ENCODE measurements at places on chromosomes 11 and 22. TPM values are rescaled to one million over a fixed set of nuclear protein-coding genes. Genes with fewer than 3 reads are reported as not detected.

The HBD gene
- total RNA-seq: not detected

The OR6T1 gene
- total RNA-seq: not detected

The FOSL1 gene
- total RNA-seq: 0.27 TPM

The CD3E gene
- total RNA-seq: 0.70 TPM

The IFITM1 gene
- 125 TPM for total RNA-seq

- no peak for DNase-seq
Observed at GRCh38 chr11:113129261-113129992, 168.2 kb downstream of the NCAM1 start.

GRCh38 chr11:134785660-134786284 lies 373.7 kb upstream of the B3GAT1 start:
- DNase-seq: no peak

GRCh38 chr11:117814766-117815261 lies 9.7 kb downstream of the FXYD2 start:
- peak; percentile 81 for DNase-seq

DNA sequence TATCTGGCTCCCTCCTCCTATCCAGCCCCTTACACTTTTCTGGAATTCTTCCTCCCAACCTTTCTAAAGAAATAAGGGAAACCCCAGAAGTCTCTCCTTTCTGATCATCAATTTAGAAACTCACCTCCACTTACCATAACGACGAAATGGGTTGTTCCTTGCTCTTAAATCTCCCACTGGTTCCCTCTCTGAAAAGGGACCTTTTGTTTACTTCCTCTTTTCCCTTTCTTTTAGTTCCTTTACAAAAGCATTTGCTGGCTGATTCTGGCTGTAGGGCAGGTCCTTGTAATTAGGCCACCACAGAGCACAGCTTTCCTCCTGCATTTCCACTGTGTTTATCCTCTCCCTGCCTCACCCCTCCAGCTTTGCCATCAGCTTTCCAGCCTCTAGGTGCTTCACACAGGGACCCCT lies 12.0 kb downstream of the JAML start:
- DNase-seq: no peak

- DNase-seq: no peak
Observed at GRCh38 chr11:14520747-14521151, 563 bp upstream of the PSMA1 start.

DNA sequence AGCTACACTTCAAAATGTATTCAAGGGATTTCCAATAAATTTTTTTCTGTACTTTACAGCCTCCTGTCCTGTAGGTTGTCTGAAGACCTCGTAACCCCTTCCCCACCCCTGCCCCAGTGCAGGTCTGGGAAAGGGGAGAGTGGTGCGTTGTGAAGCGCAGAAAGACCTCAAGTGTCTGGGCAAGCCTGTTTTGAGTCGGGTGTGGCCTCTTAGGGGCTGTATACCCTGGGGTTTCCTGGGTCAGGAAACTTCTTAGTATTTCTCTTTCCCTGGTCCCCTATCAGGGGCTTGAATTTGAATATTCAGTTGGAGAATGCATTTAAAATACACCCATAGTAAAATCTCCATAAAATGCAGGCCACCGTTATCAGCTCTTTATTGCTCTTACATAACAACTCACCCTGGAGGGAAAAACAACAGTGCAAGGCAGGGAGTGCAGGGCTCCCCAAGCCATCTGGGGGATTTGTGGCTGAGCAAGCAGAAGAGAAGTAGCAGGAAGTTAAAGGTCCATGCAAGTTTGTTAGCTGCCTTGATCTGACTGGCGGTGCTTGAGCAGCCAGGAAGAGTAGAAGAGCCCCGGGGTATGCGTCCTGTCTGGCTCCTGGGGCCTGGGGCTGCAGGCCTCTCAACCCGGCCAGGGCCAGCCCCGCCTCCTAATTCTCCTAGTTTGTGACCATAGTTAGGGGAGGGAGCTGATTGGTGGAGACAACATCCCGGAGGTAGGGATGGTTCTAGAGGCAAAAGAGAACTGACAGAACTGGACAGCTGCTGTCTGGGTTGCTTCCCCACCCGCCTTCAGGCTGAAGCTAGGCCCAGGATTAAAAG lies 25.7 kb downstream of the ARHGAP1 start:
- DNase-seq: peak; percentile 77

GRCh38 chr11:86486261-86487030 lies 111.8 kb downstream of the CCDC81 start:
- DNase-seq: no peak

DNA sequence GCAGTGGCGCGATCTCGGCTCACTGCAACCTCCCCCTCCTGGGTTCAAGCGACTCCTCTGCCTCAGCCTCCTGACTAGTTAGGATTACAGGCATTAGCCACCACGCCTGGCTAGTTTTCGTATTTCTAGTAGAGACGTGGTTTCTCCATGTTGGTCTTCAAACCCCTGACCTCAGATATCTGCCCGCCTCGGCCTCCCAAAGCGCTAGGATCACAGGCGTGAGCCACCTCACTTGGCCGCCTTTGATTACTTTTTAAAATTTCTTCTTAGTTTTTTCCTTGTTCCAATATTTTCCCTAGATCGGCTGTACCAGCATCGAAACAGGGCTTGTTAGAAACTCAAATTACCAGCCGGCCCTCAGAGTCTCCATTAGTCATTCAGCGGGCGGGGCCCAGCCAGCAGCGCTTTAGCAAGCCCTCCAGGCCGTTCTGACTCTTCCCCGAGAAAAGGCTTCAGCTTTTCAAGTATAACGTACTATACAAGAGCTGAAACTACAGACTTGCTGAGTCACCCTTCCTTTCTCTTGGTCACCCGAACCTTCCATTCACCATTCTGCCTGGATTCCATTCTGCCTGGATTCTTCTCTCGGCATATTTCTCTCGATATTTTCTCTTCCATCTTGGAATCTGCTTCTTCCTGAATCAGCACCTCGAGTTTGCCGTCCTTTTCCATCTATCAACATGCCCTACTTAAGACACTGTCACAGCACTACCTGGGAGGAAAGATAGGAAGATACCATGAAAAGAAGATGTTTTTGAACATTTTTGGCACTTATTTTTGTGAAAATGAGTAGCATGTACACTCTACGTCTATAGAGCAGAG lies 6.7 kb upstream of the CAPRIN1 start:
- no peak for DNase-seq

- DNase-seq: no peak
Observed at GRCh38 chr22:20803696-20804324, 29.9 kb downstream of the SERPIND1 start.

- DNase-seq: no peak
Observed at GRCh38 chr11:103491777-103492176, 382.6 kb downstream of the DYNC2H1 start.

DNA sequence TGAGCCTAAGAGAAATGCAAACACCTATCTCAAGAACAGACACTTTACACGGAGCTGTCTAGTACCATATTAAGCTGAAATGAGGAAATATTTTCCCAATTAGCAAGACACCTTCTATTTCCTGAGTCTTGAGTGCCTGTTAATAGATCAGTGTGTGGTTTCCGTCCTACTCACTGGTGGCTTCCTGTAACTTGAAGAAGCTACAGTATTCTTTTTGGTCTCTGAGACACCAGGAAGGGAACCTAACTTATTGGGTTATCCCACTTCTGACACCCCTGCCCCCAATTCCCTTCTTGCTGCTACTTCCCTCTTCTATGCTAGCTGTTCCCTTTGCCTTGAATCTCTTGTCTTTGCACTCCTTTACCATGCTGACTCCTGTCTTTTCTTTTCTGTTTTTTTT lies 92.7 kb downstream of the FDX1 start:
- no peak for DNase-seq

- DNase-seq: no peak
Observed at GRCh38 chr11:32706985-32707741, 87.3 kb downstream of the CCDC73 start.

DNA sequence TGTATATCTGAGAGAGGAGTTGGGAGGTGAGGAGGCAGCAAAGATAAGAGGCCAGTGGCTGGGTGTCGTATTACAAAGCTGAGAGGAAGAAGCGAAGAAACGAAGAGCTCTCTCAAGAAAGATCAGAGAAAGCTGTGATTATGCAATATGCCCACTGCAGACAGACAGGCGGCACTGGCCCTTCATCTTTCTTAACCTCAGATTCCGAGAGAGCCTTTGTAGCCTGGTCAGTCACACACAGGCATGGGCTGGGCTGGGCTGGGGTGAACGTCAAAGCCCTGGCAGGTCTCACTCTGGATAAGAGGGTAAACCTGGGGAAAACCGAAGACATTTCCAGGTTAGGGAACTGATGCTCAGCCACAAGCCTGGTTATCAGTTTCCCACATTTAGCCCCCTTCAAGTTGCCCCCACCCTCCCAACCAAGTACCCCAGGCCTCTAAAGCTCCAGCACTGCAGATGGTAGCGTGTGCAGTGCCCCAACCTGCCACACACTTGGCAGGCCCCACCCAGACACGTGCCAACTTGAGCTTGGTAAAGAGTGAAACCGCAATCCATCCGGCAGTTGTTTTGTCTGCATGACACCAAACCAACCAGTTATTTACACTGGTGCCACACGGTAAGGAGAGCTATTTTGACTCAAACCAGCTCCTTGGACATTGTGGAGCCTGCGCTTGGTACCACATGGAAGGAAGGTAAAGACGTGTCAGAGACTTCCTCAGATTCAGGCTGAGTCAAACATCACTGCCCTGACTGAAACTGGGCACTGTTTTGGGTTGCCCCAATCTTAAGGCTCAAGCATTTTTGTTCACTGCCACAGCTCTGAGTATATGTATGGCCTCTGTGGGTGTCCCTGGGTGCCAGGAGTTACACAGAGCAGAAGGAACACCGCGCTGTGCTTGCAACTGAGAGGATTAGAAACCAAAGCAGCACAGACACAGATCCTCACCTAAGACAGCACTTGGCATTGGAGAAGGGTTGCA lies 135.9 kb downstream of the FDX1 start:
- DNase-seq: no peak

DNA sequence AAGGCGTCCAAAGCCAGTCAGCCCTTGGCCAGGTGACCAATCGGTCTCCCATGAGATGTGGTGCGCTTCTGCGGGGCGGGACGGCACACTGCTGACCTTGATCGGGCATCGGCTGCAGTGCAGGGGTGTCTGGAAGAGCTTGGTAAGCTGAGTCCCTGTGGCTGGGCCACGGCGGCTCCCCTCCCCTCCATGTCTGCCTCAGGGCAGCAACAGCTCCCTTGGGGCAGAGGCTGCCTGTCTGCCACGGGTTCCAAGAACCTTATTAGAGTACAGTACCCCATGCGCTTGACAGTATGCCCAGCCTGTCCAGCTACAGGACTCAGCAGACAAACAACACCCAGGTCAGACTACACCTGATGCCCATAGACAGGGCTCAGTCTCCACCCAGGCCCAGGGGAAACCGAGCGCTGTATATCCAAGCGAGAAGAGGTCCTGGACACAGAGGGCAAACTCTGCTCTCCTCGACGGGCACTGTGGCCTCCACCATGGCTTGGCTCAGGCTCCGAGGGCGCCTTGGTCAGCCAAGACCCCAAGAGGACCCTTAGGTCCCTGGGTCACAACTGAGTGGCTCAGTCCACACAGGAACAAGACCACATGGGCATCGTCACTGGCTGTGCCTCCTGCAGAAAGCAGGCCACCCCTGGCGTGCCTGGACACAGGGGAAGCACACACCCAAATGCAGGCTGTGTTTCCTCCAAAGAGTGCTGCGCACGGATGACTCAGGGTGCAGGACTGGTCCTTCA lies 18.9 kb downstream of the TSPAN32 start:
- DNase-seq: no peak

GRCh38 chr11:118175993-118176777 lies at the start of gene SCN2B:
TSS of gene SCN2B (minus strand) at chr11:118176639. CDS start at chr11:118176431, 208 bp downstream.
- no peak for DNase-seq

- DNase-seq: no peak
Observed at GRCh38 chr11:72856551-72857345, 42.5 kb downstream of the ATG16L2 start.

All from Right ventricle myocardium inferior (tissue), 1 donor.